ENCODE measurements at places on chromosomes 1 and 21.

DNA sequence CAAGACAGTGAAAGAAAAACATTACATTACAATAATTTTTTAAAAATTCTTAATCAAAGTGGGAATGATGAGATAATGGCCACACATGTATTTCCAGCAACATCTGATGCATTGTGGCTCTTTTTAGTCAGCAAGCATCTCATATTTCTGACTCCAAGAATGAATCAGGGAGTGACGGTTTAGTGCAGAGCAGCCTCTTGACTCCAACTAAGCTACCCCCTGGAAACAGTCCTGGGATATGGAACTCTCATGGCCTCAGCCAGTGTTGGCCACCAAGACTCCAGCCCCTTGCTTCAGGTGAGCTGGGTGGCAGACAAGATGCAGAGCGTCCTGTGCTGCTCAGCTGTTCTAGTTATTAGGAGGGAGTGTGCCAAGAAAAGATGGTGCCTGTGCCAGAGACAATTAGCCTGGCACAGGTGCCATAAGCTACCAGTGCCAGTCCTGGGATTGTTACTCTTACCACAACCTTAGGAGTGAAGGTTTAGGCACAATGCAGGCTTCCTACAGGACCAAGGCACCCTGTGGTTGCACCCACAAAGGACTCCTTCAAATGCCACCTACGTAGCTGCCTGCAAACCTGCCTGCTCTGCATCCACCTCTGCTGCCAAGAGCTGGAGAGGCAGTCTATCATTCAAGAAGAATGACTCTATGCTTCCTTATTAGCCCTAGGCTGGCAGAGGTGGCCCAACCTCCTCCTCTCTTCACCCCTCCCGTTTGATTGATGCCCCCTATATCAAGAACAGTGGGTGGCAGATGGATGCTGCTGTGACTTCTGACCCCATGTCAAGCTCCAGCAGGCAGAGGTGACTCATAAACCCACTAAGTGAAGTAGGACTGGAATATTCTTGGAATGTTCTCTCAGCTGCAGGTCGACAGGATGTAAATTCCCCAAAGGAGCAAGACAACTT, 6.0 kb upstream of the SEC16B start:
- no peak for DNase-seq

- DNase-seq: no peak
Observed at GRCh38 chr1:170385750-170386149, 146.2 kb upstream of the GORAB start.

- no peak for DNase-seq
Observed at GRCh38 chr21:41367945-41368734, 6.3 kb downstream of the MX2 start.

- no peak for DNase-seq
Observed at GRCh38 chr1:203346060-203346768, 4.7 kb downstream of the FMOD start.

- DNase-seq: no peak
Observed at GRCh38 chr1:52634111-52634510, 1.1 kb downstream of the SHISAL2A start.
